ENCODE measurements at places on chromosomes 12 and 14.

DNA sequence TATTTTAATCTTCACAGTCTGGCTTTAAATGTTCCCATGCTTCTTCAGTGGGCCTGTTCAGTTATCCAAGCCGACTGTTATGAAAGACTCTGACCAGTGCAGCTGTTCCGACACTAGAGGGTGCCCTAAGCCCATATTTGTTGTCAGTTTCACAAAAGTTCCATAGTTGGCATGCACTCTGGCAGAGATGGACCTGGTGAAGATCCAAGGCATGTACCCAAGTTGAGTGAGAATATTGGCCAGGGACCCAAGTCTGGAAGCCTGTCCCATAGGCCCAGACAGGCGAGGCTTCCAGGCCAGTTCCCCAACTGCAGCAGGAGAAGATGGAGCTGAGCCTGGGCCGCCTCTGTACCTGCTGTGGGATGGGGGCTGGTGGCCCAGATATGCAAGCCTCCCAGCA is 27.4 kb upstream of the GUCY2C start:
- DNase-seq = peak; percentile 76

DNA sequence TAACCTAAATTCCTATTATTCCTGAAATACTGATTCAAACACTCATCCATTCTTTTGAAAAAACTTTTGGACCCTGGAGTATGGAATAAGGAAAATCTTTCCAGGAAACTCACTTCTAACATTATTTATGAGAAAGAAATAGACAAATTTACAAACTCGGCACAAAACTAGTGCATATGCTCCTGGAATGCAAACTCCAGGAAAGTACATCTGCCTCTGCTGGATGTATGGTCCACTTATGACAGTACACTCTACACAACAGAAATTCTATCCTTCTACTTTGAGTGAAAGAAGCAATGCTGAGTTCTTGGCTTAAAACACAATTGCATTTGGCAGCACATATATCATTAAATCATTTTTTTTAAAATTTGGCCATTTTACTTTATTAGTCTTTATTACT is 700.5 kb upstream of the STXBP6 start:
- no peak for DNase-seq

DNA sequence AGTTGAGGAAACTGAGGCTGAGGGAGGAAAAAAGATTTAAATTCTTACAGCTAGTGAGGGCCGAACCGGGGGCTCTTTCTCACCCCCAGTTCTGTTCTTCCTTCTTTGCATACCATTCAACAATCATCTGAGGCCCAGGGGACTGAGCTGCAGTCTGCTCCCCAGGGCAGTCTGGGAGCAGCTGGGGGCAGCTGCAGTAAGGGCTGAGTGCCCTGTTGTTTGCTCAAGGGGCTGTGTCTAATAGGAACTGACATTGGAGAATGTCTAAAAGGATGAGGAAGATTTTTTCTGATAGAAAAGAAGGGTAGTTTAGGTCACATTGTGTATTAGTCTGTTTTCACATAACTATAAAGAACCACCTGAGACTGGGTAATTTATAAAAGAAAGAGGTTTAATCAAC is 42.2 kb downstream of the SLC17A8 start:
- DNase-seq = no peak

DNA sequence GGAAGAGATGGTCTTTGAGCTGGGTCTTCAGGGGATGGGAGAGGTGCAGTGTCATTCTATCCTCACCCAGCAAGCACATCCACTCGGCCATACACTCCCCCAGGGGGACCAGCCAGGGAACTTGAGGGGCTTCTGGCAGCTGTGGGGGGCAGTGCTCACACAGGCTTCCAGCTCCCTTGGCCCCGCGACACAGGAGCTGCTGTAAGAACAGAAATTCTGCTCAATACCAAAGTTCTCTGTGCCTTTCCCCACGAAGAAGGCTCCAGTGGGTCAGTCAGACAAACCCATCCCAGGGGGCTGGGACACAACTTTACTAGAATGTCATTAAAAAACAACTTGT is 289.1 kb upstream of the RTL1 start:
- no peak for DNase-seq

GRCh38 chr12:113684053-113684907 is 212.6 kb upstream of the LHX5 start:
- no peak for DNase-seq

DNA sequence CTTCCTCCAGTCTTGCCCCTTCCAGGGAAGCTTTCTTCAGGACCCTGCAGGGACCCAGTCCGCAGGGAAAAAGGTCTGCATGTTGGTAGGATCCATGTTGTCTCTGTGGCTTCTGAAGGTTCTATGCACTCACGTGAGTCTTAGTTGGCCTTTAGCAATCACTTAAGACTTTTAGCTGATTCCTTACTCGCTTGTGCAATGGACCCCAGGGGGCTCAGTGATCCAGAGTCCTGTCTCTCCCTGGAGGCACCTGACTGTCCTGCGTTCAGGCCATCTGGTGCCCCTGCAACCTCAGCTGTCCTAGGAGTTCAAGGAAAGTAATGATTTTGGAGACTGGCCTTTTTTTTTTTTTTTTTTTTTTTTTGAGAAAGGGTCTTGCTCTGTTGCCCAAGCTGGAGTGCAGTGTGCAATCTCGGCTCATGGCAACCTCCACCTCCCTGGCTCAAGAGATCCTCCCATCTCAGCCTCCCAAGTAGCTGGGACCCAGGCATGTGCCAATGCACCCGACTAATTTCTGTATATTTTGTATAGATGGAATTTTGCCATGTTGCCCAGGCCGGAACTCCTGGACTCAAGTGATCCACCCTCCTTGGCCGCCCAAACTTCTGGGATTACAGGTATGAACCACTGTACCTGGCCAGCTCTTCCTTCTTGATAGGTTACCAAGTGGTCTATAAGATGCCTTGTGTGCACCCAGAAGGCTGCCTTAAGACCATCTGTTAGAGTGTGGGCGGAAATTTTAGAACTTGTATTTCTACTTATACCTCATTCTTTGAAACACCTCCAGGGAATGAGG is 4.6 kb downstream of the IFI27L2 start:
- DNase-seq = no peak

DNA sequence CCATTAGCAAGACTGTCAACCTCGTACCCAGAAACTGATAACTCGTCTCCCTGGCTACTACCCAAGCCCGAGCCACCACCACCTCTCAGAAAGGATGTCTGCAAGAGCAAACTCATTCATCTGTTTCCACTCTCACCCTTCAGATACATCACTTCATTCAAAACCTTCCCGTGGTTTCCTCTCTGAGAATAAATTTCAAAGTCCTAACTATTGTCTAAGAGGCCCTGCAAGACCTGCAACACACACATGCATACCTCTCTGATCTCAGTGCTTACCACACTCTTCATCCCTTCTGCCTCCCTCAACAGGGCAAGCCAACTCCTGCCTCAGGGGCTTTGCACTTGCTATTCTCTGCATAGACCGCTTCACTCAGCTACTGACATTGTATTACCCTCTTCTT is 40.6 kb downstream of the PPP1R13B start:
- DNase-seq = no peak

DNA sequence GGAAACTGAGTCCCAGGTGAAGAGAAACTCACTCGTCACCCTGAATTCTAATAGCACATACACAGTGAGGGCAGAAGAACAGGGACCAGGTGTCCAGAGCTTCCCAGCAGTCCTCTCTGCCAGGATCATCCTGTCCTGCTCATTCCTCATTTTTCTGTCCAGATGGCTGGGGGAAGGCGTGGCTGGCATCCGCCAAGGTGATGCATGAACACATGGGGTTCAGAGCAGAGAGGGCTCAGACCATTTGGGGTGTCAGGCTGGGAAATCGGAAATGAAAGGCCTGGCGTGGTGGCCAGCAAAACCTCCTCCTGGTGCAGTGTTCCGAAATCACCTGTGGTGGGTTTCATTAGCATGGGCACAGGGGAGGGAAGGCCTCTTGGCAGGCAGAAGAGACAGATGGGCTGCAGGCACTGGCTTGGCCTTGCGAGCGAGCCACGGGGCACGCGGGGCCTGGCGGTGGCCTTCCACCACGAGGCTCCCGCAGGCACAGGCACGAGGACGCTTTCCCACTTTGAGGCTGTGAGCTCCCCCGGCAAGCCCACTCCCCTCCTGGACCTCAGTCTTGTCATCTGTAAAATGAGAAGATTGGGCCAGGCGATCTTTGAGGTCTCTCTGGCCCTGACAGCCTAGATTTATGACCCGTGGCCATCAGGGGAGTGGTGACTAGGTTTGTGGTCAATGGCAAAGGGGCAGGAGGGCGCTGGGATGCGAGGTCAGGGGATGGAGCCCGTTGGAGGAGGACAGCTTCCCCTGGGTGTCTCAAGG is 68.5 kb downstream of the TSPAN9 start:
- no peak for DNase-seq

- DNase-seq = peak; percentile 55
Observed at GRCh38 chr12:16685107-16685506, 79.1 kb upstream of the LMO3 start.

- no peak for DNase-seq
Observed at GRCh38 chr14:92026548-92027190, 13.2 kb downstream of the TRIP11 start.

DNA sequence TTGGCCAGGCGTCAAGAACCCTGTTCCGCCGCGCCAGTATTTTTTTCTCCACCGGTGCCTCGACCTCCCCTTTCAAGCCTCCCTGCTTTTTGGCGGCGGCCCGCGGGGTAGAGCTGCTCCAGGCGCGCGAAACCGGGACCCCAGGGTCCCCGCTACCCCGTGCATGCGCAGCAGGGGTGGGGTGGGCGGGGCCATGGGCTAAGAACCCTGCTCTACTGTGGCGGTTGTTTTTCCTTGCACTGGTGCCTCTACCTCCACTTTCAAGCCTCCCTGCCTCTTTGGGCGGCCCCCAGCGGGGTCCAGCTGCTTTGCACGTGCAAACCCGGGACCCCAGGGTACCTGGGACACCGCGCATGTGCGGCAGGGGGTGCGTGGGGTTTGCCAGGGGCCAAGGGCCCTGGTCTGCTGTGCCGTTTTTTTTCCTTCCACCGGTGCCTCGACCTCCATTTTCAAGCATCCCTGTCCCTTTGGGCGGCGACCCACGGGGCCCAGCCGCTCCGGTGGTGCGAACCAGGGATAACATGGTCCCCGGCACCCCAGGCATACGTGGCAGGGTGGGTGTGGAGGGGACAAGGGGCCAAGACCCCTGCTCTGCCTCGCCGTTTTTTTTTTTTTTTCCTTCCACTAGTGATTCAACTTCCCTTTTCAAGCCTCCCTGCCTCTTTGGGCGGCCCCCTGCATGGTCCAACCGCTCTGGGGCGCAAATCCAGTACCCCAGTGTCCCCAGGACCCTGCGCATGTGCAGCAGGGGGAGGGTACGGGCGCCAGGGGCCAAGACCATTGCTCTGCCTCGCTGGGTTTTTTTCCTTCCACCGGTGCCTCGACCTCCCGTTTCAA is 326.8 kb downstream of the ALG10 start:
- DNase-seq = no peak

- no peak for DNase-seq
Observed at GRCh38 chr12:12716151-12716792, 896 bp upstream of the CDKN1B start.

- no peak for DNase-seq
Observed at GRCh38 chr14:38837343-38838048, 265.5 kb downstream of the SEC23A start.

DNA sequence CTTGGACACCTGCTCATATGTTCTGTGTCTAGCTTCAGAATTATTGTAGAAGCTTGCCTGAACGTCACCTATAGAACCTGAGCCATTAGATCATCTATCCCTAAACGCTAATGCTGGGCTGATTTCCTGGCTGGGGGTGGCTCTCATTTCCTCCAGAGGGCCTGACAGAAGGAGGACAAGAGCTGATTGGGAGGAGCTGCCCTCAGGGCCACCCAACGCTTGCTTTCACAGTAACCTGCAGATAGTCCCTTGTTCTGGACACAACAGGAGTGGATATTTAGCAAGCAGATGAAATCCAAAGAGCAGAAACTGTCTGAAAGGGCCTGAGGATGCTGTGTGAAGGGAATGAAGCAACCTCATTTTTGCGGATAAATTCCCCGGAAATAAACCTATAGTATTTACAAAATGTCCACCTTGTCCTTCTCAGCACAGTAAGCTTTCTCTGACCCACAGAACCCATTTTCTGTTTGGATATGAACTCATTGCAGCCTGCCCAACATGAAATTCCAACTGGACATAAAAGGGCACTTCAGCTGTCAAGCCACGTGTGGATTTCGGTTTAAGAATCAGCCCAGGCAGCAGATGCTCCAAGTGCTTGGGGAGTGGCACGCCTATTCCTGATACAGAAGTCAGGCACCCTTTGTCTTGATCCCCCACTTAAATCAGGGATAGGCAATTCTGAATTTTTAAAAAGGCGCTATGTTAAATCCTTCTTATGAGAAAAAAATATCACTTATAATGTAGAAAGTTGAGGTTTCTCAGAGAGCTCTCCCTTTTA is 32.8 kb upstream of the TUBA1C start:
- no peak for DNase-seq

DNA sequence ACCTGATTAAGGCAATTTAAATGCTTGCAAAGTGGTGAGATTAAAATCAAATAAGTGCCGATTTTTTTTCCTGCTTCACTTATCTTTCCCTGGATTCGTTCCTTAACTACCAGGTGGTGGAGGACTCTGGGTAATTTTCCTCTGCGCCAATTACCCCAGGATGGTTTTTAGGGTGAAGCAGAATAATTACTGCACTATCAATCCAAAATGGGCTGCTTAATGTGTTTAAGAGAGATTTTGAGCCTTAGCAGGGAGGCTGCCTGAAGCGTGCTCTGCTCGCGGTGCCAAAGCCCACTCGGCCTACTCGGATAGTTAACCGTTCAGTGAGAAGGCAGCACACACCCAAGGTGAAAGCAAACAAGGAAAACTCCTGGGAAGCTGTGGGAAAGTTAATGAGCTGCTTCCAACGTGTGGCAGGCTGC is 274.9 kb upstream of the LMO3 start:
- no peak for DNase-seq

DNA sequence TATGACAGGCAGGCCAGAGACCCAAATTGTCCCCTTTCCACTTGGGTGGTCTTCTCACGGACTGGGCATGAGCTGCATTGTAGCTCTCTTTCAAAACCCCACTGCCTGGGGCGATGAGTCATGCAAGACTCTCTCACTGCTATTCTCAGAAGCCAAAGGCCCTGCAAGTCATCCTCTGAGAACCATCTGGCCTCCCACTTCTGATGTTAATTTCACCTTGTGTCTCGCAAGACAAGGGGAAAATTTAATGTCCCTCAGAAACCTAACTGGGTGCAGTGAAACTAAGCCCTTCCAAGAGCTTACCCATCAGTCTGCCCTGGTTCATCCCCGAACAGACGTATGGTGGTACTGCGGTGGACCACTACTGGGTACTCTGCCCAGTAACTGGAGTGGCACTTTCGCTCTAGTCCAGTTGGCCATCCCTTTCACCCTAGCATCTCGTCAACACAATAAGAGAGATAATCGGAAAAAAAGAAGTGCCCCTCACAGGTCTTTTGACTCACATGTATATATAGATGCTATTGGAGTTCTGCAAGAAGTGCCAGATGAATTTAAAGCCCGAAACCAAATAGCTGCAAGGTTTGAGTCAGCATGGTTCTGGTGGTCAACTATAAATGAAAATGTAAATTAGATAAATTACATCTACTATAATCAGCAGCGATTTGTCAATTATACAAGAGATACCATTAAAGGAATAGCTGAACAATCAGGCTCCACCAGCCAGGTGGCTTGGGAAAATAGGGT is 31.3 kb upstream of the LALBA start:
- DNase-seq = peak; percentile 7

GRCh38 chr12:6380141-6381121 is 3.5 kb upstream of the LTBR start:
- DNase-seq = peak; percentile 55

- DNase-seq = no peak
Observed at GRCh38 chr12:120337730-120338129, 10.2 kb upstream of the PLA2G1B start.
